ENCODE measurements at places on chromosomes 3 and 15.
A peak's percentile ranks its signal among the peaks of the same experiment; 100 is the strongest.

GRCh38 chr3:139328356-139328755, 15.5 kb upstream of the MRPS22 start:
- DNase-seq, result no peak

GRCh38 chr3:131616719-131617118, 113.9 kb upstream of the MRPL3 start:
- no peak for DNase-seq

GRCh38 chr15:90463381-90463780, 66.3 kb upstream of the CRTC3 start:
- peak; percentile 15 for DNase-seq

DNA sequence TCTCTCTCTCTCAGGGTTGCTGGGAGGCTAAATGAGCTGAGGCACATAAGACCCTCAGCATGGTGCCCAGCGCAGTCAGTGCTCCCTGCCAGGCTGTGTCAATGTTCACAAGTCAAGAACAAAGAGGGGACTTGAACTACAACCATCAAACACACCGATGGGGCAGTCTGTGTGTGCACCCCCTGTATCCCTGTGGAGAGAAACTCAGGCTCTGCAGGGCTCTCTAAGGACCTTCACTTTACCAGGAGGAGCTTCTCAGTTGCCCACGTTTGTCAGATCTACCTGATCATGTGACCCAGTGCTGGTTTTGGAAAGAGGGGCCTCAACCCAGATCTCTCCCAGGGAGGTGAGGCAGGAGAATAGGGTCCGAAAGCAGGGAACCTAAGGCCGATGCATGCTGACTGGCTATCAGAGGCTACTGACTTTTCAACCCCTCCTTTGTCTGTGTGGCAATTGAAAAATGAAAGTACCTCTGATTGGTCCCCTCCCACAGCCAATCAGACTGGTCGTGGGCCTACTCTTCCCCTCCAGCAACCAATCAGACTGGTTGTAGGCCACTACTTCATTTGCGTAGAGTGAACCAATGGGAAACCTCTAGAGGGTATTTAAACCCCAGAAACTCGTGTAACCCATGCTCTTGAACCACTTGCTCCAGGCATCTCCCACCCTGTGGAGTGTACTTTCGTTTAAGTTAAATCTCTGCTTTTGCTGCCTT, 34.0 kb downstream of the RHCG start:
- no peak for DNase-seq

DNA sequence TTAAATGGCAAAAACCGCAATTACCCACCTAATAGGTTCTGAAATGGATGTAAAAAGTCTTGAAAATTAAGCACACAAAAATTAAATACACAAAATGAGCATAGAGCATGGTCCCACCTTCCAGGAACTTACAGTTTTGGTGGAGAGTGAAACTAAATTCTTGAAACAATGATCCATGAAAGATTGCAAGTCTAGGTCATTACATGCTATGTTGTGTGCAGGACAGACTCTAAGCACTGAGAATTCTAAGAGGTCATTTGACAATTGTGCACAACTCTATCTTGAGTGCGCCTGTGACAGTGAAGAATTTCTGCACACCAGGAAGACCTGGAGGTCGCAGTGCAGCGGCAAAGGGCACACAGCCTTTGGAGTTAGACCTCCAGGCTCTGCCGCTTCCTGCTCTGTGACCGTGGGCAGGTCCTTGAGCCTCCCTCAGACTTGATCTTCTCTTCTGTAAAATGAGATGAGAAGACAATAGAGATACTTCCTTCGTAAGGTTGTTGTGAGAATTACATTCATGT, 153.3 kb upstream of the TPM1 start:
- DNase-seq, result no peak

DNA sequence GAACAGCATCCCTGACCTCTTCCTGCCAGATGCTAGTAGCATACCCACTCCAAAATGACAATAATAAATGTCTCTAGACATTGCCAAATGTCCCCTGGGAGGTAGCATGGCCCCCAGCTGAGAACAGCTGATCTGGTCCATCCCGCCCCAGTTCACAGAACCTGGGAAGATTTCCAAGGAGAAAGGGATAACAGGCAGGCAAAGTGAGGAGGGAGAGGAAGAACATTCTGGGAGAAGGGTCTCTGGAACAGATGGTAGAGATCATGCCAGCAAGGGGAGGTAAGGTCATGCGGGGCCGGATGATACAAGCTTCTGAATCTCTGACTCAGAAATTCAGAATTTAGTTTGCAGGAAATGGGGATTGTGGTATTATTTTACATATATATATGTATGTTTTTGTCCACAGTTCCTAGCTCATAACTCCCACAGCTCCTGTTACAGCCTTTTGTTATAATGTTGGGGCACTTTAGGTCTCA, 192.7 kb downstream of the SUCLG2 start:
- DNase-seq, result peak; percentile 68

DNA sequence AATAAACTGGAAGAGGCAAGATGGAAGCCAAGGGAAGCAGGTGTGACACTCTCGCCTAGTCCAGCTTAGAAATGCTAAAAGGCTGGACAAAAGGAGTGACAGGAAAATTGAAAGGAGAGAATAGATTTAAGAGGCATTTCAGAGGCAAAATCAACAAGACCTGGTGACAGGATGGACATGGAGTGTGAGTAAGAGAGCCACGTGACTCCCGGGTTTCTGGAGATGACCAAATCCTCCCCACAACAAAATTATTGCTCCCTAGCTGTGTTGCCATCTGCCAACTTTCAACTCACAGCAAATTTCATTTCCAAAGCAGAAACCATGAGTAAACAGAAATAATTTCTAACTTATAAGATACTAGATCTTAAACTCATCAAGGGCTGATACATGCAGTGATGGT, 52.6 kb downstream of the MTHFS start:
- DNase-seq, result no peak

- DNase-seq, result no peak
Measured at GRCh38 chr3:117471831-117472230, 762.3 kb downstream of the TUSC7 start.

- DNase-seq, result no peak
Measured at GRCh38 chr3:133388696-133389395, 11.0 kb upstream of the BFSP2 start.

DNA sequence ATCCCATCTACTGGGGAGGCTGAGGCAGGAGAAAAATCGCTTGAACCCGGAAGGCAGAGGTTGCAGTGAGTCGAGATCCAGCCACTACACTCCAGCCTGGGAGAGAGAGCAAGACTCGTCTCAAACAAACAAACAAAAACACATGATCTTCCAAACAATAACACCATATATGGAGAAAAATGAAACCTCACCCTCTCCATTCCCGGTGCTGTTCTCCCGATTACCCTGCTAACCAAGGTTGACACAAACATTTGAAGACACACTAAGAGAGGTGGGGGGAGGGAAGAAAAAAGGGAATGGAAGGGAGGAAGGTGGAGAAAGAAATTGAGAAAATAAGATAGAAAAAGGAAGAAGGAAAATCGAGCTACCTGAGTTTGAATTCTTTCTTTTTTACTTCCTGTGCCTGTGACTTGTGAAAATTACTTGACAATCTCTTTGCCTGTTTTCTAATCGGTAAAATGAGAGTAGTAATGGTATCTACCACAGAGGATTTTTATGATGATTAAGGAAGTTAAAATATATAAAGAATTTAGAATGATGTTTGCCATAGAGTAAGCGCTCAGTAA, 1.1 kb upstream of the PLSCR2 start:
- DNase-seq, result no peak

GRCh38 chr3:20043396-20043795, 3.1 kb downstream of the KAT2B start:
- DNase-seq, result no peak

- no peak for DNase-seq
Measured at GRCh38 chr3:25663869-25664811, 567 bp downstream of the TOP2B start.

GRCh38 chr3:181881749-181882148, 170.0 kb downstream of the SOX2 start:
- no peak for DNase-seq

DNA sequence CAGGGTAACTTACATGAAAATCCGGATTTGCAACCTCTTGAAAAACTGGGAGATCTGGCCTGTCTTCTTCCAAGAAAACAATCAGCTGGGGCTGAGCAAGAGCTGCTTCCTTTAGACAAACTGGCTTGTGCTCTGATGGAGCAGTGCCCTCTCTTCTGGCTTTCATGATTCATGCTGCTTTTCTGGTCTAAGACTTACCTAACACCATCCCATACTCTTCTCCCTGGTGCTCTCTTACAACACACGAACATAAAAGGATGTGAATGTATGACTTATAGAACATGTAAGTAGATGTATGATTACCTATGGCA, 9.9 kb downstream of the TJP1 start:
- DNase-seq, result no peak

GRCh38 chr3:50608278-50608677, 3.3 kb downstream of the CISH start:
- DNase-seq, result no peak

- DNase-seq, result no peak
Measured at GRCh38 chr3:134807189-134807588, 12.1 kb downstream of the EPHB1 start.

DNA sequence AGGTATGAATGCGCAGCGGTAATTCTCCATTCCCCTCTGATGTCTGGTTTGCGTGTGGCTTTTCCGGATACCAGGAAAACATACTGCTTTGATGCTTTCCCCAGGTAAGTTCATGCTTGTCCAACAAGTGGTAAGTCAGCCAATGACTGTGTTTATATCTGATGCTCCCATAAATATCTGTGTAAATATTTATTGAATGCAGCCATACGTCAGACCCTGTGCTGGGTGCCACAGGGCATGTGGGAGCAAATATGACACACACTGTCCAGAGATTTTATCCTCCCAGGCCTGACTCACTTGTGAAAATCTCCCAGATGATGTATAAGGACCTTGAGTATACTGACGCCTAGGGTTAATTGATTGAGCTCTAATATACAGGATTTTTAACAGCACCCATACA, 29.6 kb upstream of the CEMIP start:
- no peak for DNase-seq

DNA sequence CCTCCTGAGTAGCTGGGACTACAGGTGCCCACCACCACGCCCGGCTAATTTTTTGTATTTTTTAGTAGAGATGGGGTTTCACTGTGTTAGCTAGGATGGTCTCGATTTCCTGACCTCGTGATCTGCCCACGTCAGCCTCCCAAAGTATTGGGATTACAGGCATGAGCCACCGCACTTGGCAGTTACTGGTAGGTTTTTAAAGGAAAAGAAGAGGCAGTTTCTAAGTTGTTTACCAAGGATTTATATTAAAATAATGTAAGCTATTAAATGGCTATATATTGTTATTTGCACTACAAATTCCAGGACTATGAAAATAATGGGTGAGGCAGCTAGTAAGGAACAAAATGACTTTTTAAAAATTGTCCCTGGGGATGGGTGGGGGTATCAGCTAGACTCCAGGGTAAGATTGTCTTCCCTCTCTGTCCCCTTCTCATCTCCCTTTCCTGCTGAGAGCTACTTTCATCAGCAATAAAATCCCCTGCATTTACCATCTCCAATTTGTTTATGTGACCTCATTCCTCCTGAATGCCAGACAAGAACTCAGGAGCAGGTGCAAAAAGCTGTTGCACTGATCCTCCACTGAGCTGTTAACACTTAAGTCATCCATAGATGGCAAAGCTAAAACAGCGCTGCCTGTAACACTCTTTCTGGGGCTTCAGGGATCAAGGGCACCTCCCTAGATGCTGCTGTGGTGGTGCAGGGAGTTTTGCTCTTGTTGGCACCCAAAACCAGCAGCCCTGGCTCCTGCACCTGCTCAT, 165.2 kb downstream of the ZPLD1 start:
- DNase-seq, result no peak

- no peak for DNase-seq
Measured at GRCh38 chr3:40143283-40144090, 166.0 kb upstream of the EIF1B start.

- no peak for DNase-seq
Measured at GRCh38 chr15:70528270-70528706, 235.1 kb downstream of the UACA start.

DNA sequence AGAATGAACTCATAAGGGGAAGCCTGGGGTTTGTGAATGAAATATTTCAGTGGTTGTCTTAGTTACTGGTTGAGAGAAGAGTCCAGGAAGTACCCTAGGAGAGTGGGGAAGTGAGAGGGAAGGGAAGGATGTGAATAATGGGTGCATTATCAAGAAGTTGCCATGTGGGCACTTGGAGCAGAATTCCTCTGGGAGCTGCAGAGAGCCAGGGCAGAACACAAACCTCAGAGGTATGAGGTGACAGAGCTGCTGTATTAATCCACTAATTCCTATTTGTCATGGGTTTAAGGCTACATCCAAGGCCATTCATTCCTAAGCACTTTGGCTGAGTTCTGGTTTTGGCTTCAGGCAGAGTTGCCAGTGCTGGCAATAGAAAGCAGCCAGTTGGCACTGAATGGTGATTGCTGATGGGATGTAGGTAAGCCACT, 29.0 kb downstream of the NDUFB4 start:
- no peak for DNase-seq

GRCh38 chr15:69908590-69909420, 188.9 kb downstream of the TLE3 start:
- DNase-seq, result no peak

DNA sequence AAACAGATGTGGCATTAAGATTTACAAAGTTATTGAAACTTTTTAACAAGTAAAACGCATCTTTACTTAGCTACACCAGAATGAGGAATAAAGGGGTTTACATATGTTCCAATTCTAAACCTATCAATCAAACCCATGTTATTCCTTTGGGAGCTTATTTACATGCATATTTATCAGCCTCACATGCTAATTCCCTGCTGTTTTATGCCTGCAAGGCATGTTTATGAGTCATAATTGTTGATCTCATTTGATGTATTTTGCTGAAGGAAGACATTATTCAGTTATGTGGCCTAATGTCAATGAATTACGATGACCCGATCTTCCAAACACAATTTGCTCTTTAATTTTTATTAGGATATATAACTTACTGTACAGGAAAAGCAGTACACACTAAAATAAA, 272.9 kb downstream of the TBC1D5 start:
- DNase-seq, result no peak

- no peak for DNase-seq
Measured at GRCh38 chr3:184728010-184728527, 16.2 kb upstream of the MAGEF1 start.

DNA sequence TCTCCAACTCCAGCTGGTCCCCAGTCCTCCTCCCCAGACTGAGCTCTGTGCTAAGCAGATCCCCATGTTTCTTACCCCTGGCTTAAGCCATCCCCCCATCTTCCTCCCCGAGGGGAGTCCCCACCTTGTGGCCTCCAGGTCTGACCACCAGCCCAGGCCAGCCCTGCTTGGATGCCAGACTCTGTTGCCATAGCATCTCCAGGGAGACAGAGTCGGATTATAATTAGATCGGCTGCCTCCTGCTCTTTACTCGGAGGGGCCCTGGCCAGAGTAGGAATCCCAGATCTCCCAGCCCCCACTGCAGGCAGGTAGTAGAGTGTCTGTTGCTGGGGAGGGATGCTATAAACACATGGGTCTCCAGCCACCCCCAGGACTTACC, 2.4 kb downstream of the KLHDC8B start:
- no peak for DNase-seq

GRCh38 chr3:121411523-121411922, 134.3 kb downstream of the POLQ start:
- peak; percentile 9 for DNase-seq

All from HS-5 (cell line).